NCI-H1105 treated with DMSO at 0.1 percent for 48 hours (cell line): ENCODE measurements at places on chromosomes 16 and 17.

DNA sequence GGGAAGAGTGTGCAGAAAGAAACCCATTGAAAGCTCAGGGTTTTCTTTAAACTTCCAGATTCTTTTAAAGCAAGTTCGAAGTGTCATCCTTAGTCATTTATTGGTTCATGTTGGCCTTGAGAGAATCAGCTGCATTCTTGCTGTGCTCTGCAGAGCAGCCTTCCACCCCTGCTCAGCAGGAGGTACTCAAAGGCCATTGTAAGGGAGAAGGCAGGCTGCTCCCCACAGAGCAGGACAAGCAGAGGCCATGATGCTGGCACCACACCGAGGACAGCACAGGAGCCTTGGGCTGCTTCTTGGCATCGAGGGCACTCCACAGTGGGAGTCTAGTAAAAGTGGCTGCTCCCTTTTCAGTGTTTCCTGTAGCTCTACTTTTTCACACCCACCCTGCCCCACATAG lies 29.6 kb downstream of the NMT1 start:
- DNase-seq = no peak

DNA sequence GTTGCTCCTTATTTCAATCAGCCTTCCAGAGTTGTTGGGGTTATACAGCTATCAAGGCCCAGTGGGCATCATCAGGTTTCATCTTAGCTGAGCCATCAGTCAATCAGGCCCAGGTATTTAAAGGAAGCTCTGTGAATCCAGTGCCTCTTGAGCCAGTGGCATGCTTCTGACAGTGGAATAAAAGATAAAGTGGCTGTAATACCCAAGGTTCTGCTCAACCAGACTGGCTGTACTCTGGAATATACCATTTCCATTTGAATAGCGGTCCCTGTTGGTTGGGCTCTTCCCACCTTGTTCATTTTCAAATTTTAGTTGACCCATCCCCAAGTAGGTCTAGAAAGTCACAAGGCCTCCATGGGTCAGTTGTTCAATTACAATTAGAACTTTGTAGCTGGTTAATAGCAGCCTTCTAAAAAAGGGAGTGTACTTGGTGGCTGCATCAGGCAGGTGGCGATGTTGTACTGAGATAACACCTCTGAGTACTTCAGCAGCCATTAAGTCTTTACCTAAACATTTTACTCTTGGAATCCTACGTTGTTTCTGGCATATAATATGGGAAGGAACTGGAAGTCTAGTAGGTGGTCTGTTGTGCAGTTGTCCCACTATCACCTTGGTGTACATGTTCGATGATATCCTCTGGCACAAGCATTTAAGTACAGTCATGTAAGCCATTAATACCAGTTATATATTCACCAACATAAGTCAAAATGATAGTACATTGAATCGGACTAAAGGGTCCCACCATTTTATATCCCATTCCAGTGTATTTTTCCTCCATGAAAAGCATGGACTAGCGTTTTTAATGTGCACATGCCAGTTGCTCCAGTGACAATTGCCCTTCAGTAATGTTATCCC lies 294.1 kb downstream of the BCAS3 start:
- DNase-seq = peak; percentile 52

- DNase-seq = no peak
Measured at GRCh38 chr16:7278636-7279035, 54.0 kb upstream of the RBFOX1 start.

DNA sequence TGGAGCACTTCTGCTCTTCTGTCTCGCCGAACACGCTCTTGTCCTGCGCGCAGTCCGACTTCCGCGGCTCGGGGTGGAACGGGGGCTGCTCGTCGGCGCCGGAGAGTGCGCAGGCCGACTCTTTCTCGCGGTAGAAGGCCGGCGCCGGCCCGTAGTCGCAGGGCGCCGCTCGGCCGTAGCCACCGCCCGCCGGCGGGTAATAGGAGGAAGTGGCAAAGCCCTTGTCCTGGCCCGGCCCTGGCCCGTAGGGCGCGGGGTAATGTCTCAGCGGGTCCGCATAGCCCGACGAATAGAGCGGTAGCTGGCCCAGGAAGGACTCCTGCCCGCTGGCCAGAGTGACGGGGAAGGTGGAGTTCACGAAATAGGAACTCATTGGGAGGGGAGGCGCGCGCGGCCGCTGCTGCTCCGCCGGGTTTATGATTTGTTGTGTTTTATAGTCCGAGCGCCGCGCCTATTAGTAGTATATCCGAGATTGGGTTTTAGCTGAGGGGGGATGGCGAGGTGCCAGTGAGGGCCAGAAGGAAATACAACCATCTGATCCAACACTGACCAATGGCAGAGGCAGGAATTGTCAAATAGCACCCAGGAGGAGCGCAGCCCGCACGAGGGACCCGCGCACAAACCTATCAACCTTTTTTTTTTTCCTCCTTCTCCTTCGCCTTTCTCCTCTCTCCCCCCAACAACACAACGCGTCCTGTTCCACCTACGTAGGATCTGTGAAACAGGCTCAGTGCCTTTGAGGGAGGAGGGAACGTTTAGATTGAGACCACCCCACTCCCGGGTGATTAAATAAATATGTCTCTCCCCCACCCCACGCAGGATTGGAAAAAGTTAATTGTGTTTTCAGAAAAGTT lies 4.4 kb upstream of the HOXB5 start:
- DNase-seq = no peak

- no peak for DNase-seq
Measured at GRCh38 chr17:72136692-72137091, 15.9 kb downstream of the SOX9 start.
